Activated CD4-positive, alpha-beta T cell treated with anti-CD3 and anti-CD28 coated beads for 1 hour (primary cell): ENCODE measurements at places on chromosomes 2 and 18.

DNA sequence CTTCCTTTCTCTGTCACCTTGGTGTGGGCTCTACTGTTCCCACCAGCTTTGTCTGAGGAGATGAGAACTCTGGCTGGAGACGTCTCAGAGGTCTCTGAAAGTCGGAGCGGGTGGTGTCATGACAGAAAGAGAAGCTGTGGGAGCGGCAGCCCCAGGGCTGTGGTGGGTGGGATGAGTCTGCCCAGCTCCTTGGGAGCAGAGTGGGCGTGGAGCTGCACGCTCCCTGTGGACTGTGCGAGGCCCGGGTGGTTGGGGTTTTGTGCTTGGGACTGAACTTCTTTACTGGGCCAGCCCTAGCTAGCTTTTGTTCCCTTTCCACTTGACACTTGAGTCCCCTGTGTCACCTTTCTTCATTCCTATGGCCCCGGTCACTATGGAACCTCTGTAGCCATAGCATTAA lies 10.4 kb downstream of the TOGARAM2 start:
- DNase-seq, result no peak

DNA sequence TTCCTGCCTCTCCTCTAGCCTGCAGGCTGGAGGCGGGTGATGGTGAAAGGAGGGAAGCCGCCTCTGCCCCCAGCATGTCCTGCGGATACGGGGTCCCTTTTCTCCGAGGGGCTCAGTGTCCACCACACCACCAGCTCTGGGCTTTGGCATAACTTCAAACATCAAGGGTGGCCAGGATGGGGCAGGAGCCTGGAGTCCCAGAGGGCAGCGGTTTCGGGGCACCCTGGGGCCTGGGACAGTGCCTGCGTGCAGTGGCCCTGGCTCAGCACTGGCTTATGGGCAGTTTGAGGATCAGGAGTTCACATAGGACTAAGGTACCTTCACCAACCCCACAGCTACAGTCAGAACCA lies 85.5 kb upstream of the GPC1 start:
- no peak for DNase-seq

DNA sequence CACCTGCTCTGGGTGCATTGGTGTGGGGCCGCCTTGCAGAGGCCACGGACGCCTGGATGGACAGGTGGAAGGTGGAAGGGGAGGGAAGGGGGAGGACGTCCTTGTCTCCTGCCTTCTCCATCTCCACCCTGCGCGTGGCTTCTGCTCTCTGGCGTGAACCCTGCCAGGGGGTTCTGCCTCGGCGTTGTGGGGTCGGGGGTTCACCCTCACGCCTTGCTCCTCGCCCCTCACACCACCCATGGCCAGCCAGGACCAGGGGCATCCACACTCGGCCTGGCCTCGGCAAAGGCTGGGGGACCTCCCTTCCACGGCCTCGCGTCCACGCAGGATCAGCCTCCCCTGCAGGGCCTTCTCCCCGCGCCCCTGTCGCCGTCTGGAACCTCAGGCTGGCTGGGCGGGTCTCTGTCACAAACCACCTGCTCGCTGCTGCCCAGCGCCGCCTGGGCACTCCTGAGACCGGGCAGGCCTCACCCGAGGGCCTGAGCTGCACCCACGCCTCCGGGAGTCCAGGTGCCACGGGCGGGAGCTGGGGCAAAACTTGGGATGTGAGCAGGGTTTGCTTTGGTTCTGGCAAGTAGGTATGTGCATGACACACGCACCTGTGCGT lies 655.9 kb downstream of the GALR1 start:
- DNase-seq, result no peak

- no peak for DNase-seq
These were observed 30.6 kb downstream of the RTN4 start for GRCh38 chr2:55019526-55020258.

GRCh38 chr18:48022531-48023329 lies 92.3 kb upstream of the SMAD2 start:
- no peak for DNase-seq

- DNase-seq, result no peak
These were observed 112.8 kb downstream of the DSC3 start for GRCh38 chr18:30929718-30930117.

DNA sequence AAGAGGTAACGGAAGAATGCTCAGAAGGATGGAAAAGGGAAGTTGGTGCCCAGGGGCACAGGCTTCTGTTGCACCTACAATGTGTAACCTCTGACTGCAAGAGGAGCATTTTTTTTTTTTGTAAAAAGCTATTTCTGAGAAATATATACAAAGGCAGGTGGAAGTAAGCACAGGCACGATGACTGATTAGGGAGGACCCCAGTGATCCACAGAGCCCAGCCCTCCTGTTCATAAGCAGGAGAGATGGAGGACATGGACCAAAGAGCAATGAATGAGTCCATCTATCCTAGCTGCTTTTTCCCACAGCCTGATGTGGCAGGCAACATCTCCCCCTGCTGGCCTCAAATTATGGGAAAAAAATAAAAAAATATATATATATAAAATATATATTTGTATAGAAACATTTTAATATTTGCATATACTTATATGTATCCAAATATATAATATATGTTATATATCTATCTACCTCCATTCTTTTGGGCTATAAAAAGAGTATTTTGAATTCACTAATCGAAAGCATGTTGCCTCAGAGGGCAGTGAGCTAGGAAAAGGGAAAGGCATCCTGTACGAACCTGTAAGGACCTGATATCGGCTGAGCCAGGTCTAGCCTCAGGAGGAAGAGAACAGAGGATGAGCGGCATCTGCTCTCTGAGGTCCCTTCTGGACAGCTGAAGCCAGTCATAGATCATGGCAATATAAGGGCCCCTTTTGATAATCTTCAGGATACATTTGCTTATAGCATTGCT lies 166.0 kb upstream of the STK17B start:
- peak; percentile 15 for DNase-seq

DNA sequence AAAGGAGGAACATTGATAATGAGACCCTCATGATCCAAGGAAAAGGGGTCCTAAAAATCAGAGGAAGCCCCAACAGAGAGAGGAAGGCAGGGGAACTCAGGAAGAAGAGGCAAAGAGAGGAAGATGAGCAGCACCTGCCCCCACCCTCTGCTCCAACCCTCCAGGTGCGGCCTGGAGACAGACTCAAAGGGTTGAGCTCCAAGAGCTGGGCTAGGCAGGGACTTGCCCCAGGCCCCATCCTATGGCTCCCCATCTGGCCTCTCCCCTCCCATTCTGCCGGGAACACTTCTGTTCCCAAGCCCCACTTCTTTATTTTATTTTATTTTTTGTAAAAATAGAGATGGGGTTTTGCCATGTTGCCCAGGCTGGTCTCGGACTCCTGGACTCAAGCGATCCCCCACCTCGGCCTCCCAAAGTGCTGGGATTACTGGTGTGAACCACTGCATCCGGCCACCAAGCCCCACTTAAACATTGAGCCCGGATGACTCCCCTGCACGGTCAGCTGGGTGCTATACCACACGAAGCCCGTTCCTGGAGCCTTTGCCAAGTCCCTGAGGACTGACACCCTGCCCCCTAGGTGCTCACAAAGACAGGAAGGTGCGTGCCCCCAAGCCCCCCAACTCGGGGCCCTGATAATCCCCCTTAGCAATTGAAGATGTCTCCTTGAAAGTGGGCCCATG lies 3.8 kb upstream of the GPR55 start:
- DNase-seq, result no peak

DNA sequence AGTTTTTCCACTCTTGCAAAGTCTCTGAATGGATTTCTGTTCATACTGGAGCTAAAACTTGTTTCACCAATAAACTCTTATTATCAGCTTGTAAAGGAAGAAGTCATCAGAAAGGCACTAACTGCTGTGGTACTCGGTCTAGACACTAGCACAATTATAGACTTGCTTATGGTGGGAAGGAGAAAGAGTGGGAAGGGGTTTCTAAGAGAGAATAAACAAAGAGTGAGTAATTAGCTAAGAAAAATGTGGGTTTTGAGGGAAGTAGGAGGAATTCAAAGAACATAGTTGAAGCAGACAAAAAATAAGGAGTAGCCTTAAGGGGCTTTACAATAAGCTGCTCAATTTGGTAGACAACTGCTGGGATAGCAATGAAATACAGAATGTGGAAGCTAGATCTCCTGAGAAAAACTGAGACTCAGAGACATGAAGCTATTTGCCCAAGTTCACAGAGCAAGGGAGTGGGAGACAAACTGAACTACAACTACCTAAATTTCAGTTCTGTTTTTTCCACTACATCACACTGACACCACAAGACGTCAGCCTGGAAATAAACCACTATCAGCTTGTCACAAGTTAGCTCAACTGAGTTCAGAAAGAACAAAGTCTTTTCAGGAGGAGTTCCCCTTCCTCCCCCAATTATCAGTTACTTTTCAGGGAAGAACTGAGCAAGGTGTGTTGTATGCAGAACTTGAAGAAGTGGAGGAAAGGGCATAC lies 59.7 kb downstream of the MAP4K3 start:
- DNase-seq, result no peak

GRCh38 chr18:12860530-12860929 lies 23.5 kb downstream of the PTPN2 start:
- no peak for DNase-seq

DNA sequence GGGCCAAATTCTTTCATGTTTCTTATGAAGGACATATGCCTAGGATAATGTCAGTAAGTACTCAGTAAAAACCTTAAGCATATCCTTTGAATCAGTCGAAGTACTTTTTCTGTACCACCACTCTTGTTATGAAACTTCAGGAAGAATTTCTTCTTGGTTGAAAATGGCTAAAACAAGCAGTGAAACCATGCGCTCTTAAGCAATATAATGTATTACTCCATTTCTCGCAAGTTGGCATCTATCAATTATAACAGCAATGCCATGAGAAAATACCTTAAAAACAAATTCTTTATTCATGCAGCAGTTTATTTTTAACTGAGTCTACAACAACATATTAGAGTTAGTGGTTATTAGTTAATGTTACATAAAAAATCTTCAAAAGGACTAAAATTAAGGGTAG lies 41.0 kb downstream of the SLC66A3 start:
- DNase-seq, result no peak

DNA sequence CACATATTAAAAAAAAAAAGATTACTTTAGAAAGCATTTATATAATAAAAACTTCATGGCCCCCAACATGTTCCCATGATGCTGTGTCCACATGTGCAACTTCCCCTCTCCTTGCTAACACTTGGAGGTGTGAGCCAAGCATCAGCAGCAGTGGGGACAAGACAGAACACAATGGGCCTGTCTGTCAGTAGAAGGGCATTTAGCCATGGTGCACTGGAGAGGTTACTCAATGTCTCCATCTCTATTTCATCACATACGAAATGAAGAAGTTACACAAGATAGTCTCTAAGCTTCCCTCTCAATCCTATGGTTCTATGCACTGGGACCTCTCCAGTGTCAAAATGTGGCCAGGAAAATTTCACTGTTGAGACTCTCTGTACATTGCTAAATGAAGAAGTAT lies 2.5 kb downstream of the VIT start:
- no peak for DNase-seq

- no peak for DNase-seq
These were observed 39.7 kb upstream of the NABP1 start for GRCh38 chr2:191638079-191638801.

GRCh38 chr18:79260510-79260909 lies 135.2 kb upstream of the NFATC1 start:
- no peak for DNase-seq

- DNase-seq, result no peak
These were observed 6.5 kb downstream of the BIN1 start for GRCh38 chr2:127100251-127101047.

- DNase-seq, result no peak
These were observed 166.4 kb upstream of the FANCL start for GRCh38 chr2:58407487-58407886.

DNA sequence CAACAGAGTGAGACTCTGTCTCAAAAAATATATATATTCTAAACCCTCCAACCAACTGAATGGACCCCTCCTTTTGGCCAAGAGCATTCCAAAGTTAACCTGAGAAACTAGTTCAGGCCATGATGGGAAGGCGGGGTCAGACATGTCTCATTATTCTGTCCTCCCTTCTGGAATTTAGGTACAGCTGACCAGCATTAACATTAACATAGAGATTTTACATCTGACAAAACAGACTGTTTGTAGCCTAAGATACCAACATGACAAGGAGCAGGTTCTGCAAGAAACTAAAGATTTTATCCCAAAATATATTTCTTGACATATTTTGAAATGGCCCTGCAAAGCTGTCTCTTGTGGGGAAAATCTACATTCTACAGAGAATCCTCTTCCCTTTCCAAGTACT lies 6.8 kb upstream of the PDK1 start:
- no peak for DNase-seq
